ENCODE measurements at places on chromosomes 3 and 15. TPM values are rescaled to one million over a fixed set of nuclear protein-coding genes. Genes with fewer than 3 reads are reported as not detected.

EHHADH gene
- polyA plus RNA-seq = 30.8 TPM

COX5A gene
- 192 TPM for polyA plus RNA-seq

PLA2G4D gene
- polyA plus RNA-seq = 0.07 TPM

IRAK2 gene
- 1.00 TPM for polyA plus RNA-seq

IQCF5 gene
- polyA plus RNA-seq = not detected

FANCD2OS gene
- 0.81 TPM for polyA plus RNA-seq

SLC12A8 gene
- 7.7 TPM for polyA plus RNA-seq

TPRG1 gene
- 0.68 TPM for polyA plus RNA-seq

CYP19A1 gene
- not detected for polyA plus RNA-seq

NR2E3 gene
- 1.0 TPM for polyA plus RNA-seq

SLC6A6 gene
- 24.6 TPM for polyA plus RNA-seq

PLSCR2 gene
- 1.0 TPM for polyA plus RNA-seq

APBA2 gene
- polyA plus RNA-seq = 12.6 TPM

CDC25A gene
- 14.1 TPM for polyA plus RNA-seq

SPESP1 gene
- polyA plus RNA-seq = 6.9 TPM

PPP2R3A gene
- polyA plus RNA-seq = 25.0 TPM

GCSAM gene
- polyA plus RNA-seq = 3.0 TPM

STRIT1 gene
- 1.5 TPM for polyA plus RNA-seq

RAB7A gene
- 262 TPM for polyA plus RNA-seq

DNA sequence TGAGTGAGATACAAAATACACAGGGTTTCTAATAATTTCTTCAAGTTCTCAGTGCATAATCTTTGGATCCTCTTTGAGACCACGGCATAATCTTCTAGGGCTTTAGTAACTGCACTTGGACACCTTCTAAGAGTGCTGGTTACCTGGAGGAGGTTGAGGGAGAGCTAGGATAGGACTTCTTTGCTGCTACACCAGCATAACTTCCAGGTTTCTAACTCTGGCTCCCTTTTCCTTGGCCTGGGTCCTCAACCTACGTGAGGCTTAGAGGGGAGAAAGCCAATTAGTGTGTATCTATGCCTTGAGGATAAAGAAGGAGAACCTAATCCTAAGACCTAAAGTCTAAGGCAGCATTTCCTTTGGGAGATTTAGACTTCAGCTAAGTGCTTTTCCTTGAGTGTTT lies 184.8 kb downstream of the LSAMP start:
- DNase-seq = no peak

GRCh38 chr3:123642182-123642956 lies 57.5 kb upstream of the HACD2 start:
- DNase-seq = peak; percentile 64

DNA sequence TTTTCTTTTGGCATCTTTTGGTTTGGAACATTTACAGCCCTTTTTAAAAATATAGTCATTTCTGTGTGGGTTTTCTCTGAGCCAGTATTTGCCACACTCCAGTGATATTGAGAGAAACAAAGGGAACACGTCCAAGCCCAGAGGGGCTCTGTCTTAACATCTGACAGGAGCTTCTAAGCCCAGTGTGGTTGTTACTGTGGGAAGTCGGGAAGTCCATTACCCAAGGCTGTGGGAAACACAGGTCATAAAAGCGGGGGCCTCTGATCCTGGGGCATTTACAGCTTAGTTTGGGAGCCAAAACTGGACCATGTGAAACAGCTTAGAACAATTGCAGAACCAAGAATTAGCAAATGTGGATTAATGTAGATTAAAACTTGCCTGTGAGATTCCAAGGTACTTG lies 123.0 kb downstream of the PTPRG start:
- DNase-seq = no peak

GRCh38 chr3:120171134-120171873 lies 77.1 kb upstream of the GSK3B start:
- DNase-seq = no peak

GRCh38 chr15:56467616-56468015 lies 2.7 kb upstream of the MNS1 start:
- DNase-seq = no peak

DNA sequence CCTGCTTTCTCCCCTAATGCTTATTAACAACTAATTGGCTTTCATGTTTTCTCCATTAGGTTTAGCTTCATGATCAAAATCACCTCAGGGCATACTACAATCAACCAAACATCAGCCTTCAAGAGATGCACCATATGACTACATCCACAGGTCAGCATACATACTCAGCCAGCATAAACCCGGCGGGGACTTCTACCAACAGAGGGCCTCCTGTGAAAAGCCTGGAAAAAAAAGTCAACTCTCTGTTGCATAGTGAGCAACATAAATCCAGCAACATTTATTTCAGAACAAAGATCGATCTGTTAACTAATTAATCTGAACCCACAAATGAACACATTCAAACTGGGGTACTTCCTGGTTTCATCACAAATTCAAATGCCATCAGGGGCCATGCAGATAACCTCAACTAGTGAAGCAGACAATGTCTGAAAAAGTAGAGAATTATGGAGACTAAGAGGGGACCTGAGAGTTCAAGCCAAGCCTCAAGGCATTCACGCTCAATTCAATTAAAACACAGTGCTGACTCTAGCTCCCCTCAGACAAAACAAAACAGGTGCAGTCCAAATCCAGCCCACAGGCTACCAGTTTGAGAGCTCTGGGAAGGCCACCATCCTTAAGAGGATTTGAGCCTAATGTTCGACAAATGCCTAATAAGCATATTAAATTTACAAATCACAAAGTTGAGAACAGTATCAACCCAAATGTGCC lies 124.5 kb downstream of the MAGI1 start:
- no peak for DNase-seq

DNA sequence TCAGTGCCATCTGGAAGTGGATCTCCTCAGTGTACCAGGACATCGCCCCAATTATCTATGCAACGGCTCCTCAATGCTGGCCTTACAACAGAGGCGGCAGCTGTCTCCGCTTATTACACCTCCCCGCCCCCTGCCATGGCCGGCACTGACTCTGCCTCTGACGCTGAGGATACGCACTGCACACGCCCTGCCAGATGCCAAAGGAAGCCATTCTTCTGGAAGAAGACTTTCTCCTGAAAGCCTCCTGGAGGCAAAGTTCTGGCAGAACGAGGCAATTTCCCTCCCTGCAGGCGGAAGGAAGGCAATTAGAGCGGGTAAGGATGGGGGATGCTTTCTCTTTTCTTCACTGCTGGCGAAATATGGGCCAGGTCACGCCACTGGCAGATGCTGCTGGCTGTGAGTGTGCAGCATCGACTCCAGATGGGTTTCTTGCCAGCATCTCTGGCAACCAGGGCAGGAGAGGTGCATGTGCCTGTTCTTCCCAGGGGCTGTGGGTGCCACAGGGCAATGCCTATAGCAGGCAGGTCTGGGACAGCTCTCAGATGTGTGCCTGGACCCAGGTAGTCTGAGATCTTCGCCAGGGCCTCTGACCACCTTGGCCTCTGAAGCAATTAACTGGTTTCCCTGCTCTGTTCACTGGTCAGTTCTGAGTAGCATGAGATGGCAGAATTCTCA lies 62.2 kb upstream of the MRPS22 start:
- no peak for DNase-seq

- no peak for DNase-seq
Observed at GRCh38 chr15:90099868-90100831, 2.1 kb downstream of the IDH2 start.

- no peak for DNase-seq
Observed at GRCh38 chr3:66017591-66017990, 21.1 kb downstream of the MAGI1 start.

DNA sequence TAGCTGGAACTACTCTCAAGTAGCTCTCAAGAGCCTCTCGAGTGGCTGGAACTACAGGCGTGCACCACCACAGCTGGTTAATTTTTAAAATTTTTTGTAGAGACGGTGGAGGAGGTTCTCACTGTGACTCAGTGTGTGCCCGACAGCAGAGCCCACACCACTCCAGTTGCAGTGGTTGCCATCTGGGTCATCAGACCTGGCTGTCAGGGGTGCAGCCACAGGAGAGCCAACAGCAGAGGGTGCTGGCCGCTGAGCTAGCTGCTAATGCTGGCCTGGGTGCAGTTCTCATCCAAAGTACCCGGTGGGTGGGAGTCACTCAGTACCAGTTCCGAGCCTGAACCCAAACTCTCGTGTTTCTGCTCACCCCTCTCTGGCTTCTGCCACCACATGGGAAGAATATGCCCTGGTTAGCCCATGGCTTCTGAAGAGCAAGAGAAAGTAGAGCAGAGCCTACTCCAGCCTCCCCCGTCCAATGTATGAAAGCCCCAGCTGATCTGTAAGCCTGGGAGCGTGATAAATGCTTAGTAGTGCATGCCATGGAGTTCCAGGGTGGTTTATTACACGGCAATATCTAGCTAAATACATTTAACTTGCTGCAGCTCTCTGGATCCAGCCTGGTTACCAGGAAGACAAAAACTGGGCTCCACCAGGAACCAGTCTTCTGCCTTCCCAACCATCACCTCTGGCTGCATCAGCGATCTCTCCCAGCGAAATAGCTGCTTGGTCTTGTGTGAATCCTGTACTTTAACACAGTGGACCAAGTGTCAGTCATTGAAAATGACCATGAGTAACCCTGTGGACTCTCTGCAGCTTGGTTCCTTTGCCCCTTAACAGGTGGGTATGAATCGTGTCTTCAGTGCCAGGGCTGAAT lies 17.1 kb downstream of the UMPS start:
- DNase-seq = no peak

DNA sequence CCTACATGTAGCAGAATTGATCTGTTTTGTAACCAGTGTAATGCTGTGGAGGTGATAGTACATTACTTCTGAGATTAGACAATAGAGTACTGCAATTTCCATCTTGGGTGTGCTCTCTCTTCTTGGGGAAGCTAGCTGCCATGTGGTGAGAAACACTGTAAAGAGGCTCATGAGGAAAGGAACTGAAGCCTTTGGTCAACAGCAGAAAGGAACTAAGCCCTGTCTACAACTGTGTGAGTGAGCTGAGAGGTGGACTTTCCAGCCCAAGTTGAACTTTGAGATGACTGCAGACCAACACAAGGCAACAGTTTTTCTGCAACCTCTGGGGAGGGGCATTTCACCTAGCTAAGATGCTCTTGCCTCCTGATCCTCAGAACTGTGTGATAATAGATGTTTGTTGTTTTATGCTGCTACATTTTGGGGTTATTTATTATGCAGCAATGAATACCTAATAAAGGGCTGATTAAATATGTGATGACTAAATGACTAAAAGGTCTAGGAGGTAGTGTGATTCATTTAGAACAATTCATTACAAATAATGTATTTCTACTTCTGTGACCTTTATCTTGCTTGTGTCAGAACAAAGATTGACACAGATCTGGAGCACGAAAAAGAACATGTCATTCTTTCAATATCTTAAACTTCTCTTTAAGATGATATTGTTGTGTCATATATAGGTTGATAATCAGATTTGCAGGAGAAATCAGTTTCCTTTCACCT lies 121.6 kb upstream of the THRB start:
- DNase-seq = no peak

GRCh38 chr3:71358243-71358642 lies 225.3 kb downstream of the FOXP1 start:
- DNase-seq = no peak

GRCh38 chr3:32240159-32240545 lies 1.7 kb downstream of the CMTM8 start:
- DNase-seq = peak; percentile 55

DNA sequence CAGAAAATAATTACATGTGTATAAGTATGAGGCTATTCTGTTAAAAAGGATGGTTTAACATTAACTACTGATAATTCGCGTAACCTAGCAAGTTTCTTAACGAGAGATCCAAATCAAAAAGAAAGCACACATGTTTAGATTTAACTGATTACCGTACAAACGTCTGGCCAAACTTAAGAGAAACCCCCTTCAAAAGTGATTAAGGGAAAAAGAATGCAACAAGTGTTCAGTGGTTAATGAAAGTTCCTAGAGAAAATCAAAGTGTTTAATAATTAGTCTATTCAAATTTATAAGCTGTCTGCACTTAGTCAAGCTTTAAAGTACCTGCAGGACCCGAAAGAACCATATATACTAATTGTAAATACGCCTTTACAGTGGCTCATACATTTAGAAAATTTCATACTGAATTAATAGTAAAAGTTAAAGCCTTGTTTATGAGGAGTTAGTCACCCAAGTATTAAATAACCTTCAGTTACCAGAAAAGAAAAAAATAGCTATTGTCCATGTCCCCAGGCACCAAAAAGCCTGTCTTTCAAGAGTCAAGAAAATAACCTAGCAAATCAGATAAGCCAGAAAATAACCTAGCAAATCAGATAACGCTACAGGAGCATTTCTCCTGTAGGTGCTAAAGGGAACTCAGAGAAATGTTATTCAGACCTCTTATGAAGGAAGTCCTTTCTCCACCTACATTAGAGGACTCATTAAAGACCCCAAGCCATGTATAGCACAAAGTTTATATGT lies 34.6 kb downstream of the ZNF589 start:
- no peak for DNase-seq

- no peak for DNase-seq
Observed at GRCh38 chr15:73799466-73799865, 46.3 kb upstream of the INSYN1 start.

GRCh38 chr15:29183071-29183831 lies 86.4 kb downstream of the NSMCE3 start:
- DNase-seq = no peak

DNA sequence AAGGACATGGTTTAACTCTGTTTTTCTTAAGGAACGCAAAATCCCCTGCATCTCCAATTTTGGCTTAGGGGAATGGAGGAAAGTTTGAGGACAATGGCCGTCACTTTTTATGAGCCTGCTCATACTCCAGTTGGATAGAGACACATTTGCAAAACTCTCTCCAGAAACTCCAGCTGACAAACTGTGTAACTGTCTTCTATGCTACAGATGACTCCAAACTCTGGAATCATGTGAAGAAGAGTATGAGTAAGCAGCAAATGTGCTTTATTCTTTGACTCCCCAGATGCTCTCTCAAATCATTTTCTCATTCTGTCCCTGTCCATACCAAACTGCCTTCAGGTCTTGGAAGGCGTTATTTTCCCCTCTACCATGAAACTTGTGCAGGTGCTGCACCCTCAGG lies 226.5 kb upstream of the GPR149 start:
- no peak for DNase-seq

DNA sequence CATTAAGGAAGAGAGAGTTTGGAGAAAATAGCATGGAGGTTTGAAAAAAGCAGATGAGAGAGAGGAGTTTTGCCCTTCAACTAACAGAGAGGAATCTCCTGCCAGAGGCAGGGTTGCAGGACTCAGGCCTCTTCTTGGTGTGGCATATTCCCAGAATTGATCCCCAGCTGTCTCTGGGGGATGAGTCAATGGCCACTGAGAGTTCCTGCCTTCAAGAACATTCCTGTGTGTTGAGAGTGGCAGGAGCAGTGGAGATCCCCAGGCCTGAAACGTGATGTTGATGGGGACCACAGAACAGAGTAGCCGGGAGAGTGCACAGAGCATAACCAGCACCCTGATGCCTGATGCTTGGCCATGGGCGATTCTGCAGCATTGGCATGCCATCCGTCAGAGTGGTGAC lies 348.4 kb upstream of the THBS1 start:
- DNase-seq = no peak

- DNase-seq = no peak
Observed at GRCh38 chr3:179227349-179227748, 23.6 kb downstream of the KCNMB3 start.

Measured in left kidney (tissue), 8 donors.